EH (cell line): ENCODE measurements at places on chromosomes 7 and 10.

- DNase-seq: no peak
These were observed 149.0 kb downstream of the LYZL1 start for GRCh38 chr10:29437871-29438270.

DNA sequence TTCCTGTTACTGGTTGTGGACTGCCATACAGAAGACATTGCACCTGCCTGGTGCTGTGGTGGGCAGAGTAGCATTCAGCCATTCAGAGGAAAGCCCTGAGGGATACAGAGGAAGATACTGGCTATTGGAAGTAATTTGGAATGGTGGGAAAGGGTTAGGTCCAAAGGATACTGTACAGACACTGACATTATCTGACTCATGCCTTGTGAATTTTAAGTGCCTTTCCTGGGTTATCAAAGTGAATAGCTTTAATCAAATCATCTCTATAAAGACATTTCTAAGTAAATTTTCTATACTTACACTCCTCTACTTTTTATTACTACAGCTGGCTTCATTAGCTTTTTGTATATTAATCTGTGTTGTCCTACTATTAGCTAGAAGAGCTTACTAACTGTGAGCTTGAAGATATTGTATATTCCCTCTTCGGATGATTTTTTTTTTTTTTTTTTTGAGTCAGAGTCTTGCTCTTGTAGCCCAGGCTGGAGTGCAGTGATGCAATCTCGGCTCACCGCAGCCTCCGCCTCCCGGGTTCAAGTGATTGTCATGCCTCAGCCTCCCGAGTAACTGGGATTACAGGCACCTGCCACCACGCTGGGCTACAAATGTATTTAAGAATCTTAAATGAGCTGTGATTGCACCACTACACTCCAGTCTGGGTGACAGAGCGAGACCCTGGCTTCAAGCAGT lies 186.5 kb downstream of the ADK start:
- DNase-seq: peak; percentile 62

DNA sequence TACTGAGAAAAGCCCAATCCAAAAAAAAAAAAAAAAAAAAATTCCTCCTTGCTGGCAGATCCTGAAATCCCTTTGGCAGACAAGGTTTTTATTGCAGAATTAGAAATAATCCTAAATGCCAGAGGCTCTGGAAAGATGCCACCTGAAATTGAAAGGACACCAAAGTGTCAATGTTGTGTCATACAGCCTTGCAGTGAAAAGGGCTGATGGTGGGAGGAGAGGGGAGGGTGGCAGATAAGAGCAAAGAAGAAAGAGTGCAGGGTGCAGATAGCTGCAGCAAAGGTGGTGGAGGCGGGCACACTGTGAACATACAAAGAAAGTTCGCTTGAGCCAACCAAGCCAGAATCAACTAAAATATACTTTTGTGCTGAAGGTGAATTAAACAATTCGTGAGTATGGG lies 8.2 kb upstream of the OPTN start:
- no peak for DNase-seq

- DNase-seq: no peak
These were observed 395.9 kb upstream of the PODXL start for GRCh38 chr7:131952365-131952764.
